Right lung (tissue), 10 donors: ENCODE measurements at places on chromosomes 11 and 22. TPM values are rescaled to one million over a fixed set of nuclear protein-coding genes. Genes with fewer than 3 reads are reported as not detected.

- no peak for DNase-seq
Measured at GRCh38 chr11:11391169-11391568, 38.1 kb upstream of the CSNK2A3 start.

DNA sequence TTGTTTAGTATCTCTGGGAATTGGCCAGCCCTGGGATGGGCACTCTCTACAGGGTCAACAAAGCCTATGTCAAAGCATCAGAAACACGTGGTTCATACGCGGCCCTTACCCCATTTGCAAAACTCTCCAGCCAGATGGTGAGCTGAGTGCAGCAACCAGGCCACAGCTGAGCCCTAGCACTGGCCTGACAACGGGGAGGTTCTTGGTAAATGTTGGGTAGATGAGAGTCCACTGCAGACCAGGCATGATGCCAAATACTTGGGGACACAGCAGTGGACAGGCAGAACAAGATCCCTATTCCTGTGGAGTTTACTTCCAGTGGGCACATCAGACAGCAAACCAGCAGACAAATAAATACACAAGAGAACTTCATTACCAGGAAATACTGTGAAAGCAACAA is 172.1 kb upstream of the SYT13 start:
- no peak for DNase-seq

GRCh38 chr11:19777039-19777376 is 64.4 kb downstream of the NAV2 start:
- no peak for DNase-seq

GRCh38 chr11:126543691-126544090 is 188.2 kb downstream of the ST3GAL4 start:
- DNase-seq, result no peak

GRCh38 chr22:44098021-44098739 is 74.1 kb downstream of the PARVB start:
- no peak for DNase-seq

DNA sequence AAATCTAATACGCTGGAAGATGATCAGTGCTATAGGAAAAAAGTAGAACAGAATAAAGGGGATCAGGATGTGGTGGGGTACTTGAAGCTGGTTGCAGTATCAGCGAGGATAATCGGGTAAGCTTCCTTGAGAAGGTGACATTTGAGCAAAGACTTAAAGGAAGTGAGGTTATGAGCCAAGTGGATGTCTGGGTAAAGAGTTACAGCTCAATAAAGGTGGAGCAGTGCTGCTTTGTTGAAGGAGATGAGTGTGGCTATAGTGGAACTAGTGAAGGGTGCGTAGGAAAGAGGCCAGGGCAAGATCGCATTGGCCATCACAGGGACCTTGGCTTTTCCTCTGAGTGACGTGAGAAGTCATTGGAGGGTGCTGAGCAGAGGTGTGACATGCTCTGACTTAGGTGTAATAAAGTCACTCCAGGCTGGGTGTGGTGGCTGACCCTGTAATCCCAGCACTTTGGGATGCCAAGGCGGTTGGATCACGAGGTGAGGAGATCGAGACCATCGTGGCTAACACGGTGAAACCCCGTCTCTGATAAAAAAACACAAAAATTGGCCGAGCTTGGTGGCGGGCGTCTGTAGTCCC is 2.3 kb upstream of the SYVN1 start:
- no peak for DNase-seq

The TTLL8 gene
- polyA plus RNA-seq, result not detected

The A4GALT gene
- 3.0 TPM for polyA plus RNA-seq

The DEPDC5 gene
- polyA plus RNA-seq, result 16.2 TPM

The RAPSN gene
- polyA plus RNA-seq, result 5.1 TPM

The C11orf42 gene
- polyA plus RNA-seq, result 0.84 TPM
